ENCODE measurements at places on chromosomes 1 and 21. TPM values are rescaled to one million over a fixed set of nuclear protein-coding genes. Genes with fewer than 3 reads are reported as not detected.

Gene FCGR3B
- not detected for total RNA-seq

Gene LIPI
- total RNA-seq = not detected

Gene USH2A
- not detected for total RNA-seq

Gene LEFTY2
- total RNA-seq = not detected

Gene GPATCH2
- total RNA-seq = 7.7 TPM

Gene KLHDC7A
- 1.5 TPM for total RNA-seq

Gene B3GALT2
- total RNA-seq = not detected

Gene AMY1C
- total RNA-seq = not detected

Gene RGS16
- 0.15 TPM for total RNA-seq

Gene EFCAB14
- 27.7 TPM for total RNA-seq

Gene TEX38
- total RNA-seq = not detected

Gene PTGER3
- total RNA-seq = 0.01 TPM

Gene TTC34
- 0.03 TPM for total RNA-seq

Gene TAL1
- total RNA-seq = not detected

Gene GNG4
- total RNA-seq = 15.4 TPM

Gene ARHGAP29
- 13.8 TPM for total RNA-seq

Gene CD1B
- not detected for total RNA-seq

Gene EPHB2
- 64.1 TPM for total RNA-seq

Gene SPRR2A
- total RNA-seq = not detected

Gene SRM
- 226 TPM for total RNA-seq

Gene HMGCS2
- not detected for total RNA-seq

Gene ERVH48-1
- not detected for total RNA-seq

Gene EXO1
- total RNA-seq = 24.6 TPM

Gene C1orf210
- not detected for total RNA-seq

Gene TBX19
- 0.61 TPM for total RNA-seq

Gene DUSP10
- total RNA-seq = 3.6 TPM

Gene JAM2
- not detected for total RNA-seq

Gene PLA2G2C
- not detected for total RNA-seq

Gene SYPL2
- total RNA-seq = 0.07 TPM

Gene PGLYRP3
- not detected for total RNA-seq

Gene DIP2A
- 14.2 TPM for total RNA-seq

Gene PDC
- total RNA-seq = not detected

Gene SLC16A4
- total RNA-seq = 26.5 TPM

Gene RGS7
- 0.07 TPM for total RNA-seq

Gene CYP4A11
- total RNA-seq = not detected

Gene SUSD4
- total RNA-seq = 0.82 TPM

Gene BRDT
- total RNA-seq = not detected

Gene SLC6A17
- total RNA-seq = 5.6 TPM

Gene ACKR1
- not detected for total RNA-seq

Gene SPRR1A
- not detected for total RNA-seq

Gene FAM163A
- not detected for total RNA-seq

Gene ANKRD34A
- total RNA-seq = 0.17 TPM

Gene B3GALT5
- 0.24 TPM for total RNA-seq

Gene CELA3B
- not detected for total RNA-seq

Gene ETV3L
- not detected for total RNA-seq

Gene SPTA1
- total RNA-seq = not detected

Gene MYBPHL
- not detected for total RNA-seq
